Effector CD4-positive, alpha-beta T cell (primary cell): ENCODE measurements at places on chromosomes 6 and 20.

GRCh38 chr6:49415358-49415757 lies 47.7 kb downstream of the MMUT start:
- DNase-seq = no peak

- DNase-seq = no peak
These were observed 70.0 kb downstream of the COL12A1 start for GRCh38 chr6:75135876-75136275.

GRCh38 chr6:166465671-166466087 lies 82.9 kb upstream of the MPC1 start:
- DNase-seq = no peak

- no peak for DNase-seq
These were observed 9.1 kb upstream of the MAP1LC3A start for GRCh38 chr20:34549291-34549928.

DNA sequence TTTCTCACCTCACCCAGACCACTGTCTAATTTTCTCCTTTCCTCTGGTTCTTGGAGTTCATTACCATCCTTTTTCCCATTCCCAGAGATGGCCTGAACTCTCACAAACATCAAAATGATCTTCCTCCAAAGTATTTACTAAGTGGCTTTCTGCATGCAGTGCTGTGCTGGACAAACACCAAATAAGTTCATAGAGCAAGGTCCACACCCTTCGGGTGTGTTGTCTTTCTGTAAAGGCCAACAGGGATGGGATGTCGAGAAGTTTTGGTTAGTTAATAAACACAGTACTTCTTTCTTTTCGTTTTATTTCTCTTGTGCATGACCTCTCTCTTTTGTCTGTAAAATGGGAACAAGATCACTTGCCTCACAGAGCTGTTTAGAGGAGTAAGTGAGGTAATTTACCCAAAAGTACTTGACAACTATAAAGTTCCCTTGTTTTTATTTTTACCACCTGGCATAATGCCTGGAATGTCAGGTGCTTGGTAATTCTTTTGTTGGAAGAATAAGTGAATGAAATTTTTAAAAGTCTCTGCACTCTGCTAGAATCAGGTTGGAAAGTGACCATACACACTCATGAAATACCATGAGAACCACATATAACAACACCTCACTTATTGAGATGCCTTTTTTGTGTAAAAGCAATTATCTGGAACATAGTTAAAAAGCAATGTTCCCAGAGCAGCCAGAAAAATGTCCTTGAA lies 22.8 kb upstream of the CCN6 start:
- no peak for DNase-seq

GRCh38 chr20:62503401-62504178 lies 27.8 kb upstream of the GATA5 start:
- no peak for DNase-seq

DNA sequence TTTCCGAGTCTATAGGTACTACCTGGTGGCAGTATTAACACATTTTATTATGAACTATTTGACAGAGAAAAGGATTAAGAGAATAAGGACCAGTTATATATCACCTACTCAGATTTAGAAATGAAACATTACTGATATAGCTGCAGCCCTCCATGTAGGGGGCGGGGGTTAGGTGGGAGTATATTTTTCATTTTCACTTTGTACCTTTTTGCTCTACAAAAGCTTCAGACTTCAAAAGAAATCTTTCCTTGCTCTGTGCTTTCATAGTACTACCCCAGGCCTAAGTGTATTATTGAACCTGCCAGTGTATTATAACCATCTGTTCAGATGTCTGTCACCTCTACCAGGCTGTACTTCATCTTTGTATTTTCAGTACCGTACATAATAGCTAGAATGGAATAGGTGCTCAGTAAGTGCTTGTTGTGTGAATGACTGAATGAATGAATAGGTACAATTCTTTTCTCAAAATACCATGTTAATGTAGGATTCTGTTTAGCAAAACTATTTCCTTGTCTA lies 43.0 kb downstream of the CDKAL1 start:
- no peak for DNase-seq

- no peak for DNase-seq
These were observed 492.1 kb upstream of the EYS start for GRCh38 chr6:66199171-66199570.

DNA sequence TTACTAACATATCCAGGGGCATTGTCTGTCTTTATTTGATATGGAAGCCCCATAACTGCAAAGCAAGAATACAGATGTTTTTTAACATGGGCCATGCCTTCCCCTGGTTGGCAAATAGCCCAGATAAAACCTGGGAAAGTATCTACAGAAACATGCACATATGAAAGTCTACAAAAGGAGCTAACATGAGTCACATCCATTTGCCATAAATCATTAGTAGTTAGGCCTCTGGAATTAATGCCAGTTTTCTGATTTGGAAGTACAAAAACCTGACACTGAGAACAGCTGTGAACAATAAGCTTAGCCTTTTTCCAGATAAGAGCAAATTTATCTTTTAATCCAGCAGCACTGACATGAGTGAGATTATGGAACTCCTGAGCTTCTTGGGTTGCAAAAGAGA lies 418.0 kb upstream of the IMPG1 start:
- DNase-seq = no peak

DNA sequence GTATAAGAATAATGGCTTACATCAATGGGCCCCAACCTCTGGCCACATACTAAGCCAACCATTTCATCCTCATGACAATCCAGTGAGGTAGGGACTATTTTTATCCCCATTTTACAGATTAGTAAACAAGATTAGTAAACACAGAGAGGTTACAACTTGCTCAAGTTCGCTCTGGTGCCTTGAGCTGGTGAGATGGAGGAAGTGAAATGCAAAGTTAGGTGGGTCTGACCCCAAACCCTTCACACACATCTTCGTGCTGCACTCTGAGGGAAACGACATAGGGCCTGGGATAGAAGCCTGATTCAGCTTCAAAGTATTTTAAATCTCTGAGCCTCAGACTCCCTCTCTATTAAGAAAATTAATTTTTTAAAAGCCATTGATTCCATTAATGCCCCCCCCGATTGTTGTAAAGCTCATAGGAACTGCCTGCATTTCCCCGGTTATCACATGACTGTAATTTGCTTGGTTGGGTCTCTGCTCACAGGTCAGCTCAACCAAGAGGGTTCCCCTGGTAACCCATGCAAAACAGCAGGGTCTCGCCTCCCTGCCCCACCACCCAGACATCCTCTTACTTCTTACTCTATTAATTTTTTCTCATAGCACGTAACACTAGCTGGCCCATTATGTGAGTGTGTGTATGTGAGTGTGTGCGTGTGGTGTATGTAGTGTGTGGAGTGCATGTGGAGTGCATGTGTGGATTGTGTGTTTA lies 221.2 kb downstream of the MAFB start:
- no peak for DNase-seq

GRCh38 chr6:82396964-82397751 lies 33.5 kb downstream of the TPBG start:
- DNase-seq = no peak

DNA sequence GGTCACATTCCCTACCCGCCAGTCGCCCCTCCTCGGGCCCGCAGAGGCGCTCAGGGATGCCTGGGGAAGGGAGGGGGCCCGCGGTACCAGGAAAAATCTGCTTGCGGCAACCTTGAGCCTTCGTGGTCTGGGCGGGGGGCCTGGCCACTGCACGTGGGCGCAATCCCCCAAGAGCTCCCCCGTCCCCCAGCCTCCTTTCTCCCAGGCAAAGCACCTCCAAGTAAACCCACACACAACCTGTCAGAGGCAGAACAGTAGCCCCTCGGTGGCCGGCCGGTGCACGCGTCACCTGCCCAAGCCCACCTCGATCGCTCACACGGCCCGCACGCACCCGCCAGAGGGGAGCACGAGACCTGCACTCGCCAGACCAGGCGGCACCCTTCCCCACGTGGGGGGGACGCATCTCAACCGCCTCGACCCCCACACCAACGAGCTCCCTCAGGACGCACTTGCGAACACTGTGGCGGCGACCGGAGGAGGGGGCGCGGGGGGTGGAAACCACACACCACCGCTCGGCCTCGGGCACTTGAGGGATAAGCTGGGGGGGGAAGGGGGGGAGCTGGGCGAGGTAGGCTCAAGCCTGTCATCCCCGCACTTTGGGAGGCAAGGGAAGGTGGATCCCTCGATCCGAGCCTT lies 1955.7 kb upstream of the DEFB115 start:
- DNase-seq = no peak

DNA sequence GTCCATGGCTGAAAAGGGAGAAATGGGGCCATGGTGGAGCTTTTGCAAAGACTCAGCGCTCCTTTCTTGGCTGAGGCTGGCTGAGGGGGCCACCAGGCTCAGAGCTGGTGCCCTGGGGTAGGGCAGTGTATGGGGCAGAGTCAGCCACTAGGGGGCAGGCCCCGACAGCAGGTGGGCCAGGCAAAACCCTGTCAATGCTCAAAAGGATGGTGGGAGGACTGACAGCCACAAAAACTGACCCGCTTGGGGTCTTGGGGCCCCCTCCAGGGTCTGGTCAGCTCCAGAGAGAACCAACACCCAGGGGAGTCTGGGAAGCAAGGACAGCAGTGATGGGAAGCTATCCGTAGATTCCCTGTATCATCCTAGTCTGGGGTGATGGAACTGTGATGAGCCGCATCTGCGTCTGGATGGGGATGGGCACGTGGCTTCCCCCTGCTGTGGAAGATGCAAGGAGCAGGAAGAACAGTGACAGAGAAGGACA lies 306.9 kb downstream of the DHX35 start:
- DNase-seq = no peak

DNA sequence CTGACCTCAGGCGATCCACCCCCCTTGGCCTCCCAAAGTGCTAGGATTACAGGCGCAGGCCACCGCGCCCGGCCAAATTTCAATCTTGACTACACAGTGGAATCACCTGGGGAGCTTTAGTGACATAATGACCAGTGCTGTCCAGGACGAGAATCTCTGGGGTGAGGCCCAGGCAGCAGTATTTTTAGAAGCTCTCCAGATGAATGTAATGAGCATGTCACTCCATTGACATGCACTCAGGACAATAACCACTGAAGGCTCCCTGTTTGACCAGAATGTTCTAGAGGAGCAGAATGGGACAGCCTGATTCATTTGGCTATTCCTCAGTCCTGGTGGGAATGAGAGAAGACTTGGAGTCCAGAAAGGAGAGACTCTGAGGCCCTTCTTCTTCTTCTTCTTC lies 39.2 kb downstream of the SRSF3 start:
- no peak for DNase-seq

- no peak for DNase-seq
These were observed 15.0 kb downstream of the PPP1R10 start for GRCh38 chr6:30601815-30602641.

DNA sequence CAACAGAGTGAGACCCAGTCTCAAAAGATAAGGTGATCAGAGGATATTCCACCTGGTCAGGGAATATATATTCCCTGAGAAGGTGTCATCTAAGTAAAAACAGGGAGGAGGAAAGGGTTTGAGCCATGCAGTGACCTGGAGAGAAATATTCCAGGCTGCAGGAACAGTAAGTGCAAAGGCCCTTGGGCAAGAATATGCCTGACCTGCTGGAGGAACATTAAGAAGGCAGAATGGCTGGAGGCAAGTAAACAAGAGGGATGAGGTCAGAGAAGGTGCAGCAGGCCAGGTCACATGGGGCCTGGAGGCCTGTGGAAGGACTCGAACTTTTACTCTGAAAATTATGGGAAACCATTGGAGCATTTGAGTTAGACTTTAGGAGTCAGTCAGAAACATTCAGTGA lies 6.7 kb downstream of the DEF6 start:
- DNase-seq = no peak

DNA sequence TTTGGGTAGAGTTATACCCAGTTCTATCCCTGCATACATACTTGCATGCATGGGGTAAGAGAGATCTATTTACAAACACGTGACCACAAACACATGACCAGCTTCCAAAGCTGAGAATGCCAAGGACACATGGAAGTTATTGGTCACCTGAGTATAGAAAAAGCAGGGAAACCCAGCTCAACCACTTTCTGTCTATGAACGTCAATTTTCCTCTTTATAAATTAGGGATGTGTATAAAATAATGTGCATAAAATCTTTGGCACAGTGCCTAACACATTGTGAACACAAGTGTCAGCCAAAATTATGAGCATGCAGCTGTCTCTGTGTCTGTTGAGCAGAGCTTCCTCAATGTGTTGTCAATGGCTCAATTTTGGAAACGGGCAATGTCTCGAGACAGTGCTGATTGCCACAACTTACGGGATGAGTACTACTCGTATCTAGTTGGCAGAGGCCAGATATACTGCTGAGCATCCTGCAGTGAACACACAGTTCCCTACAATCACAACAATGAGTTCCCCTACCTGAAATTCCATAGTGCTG lies 44.9 kb downstream of the TPD52L1 start:
- DNase-seq = no peak

DNA sequence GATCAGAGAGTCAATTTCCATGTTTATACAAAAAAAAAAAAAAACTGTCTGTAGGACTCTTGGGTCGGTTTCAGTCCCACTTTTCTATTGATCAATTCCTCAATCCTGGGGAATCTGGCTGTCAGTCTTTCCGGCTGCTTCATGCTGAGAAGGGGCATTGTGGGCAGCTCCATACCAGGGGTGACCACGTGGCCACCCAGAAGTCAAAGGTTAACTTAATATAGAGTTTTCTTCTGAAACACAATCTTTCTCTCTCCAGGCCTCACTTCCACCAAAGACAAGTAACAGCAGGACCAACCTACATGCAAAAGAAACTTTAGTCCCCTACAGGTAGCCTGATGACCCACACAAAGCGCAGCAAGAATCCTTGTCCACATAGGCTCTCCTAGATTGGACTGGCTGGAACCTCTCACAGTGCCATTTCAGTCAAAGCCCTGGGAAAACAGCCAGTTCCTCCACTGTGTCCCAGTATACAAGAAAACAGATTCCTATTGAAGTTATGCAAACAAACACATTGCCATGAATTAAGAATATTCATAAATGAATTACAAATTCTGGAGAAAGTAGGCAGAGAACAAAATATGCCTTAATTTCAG lies 18.5 kb upstream of the SERPINB9 start:
- no peak for DNase-seq

- no peak for DNase-seq
These were observed 49.2 kb downstream of the BLOC1S5 start for GRCh38 chr6:8014947-8015346.

- DNase-seq = no peak
These were observed 16.4 kb upstream of the XRN2 start for GRCh38 chr20:21286775-21287174.

- DNase-seq = no peak
These were observed 197.1 kb downstream of the EPHA7 start for GRCh38 chr6:93222071-93222851.

DNA sequence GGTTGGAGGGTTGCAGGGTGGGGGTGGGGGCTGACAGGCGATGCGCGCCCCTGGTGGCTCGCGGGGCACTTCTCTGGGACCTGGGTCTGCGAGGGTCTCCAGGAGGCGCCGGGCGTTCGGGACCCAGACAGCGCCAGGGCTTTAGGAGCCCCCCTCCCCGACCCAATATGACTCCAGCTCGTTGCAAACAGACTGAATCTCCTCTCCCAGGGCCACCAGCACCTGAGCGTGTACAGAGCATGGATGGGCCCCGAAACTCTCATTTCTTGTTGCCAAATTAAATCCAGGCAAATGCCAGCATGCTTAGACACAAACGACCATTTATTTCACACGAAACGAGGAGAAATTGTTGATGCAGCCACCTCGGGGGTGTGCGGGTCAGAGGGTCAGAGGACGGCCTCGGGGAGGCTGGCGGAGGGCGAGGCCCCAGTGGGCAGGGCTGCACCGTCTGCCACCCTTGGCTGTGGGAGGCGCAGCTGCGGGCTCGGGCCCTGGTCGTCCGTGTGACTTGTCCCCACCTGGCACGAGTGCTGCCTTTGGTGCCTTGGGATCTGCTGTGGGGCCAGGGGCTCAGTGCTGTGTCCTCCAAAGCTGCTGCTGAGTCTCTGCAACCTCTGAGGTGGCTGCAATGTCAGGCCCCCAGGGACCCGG lies 20.9 kb upstream of the GATA5 start:
- DNase-seq = no peak

- DNase-seq = no peak
These were observed 109.1 kb downstream of the LY86 start for GRCh38 chr6:6697620-6698019.
